ENCODE measurements at places on chromosomes 3 and 15. TPM values are rescaled to one million over a fixed set of nuclear protein-coding genes. Genes with fewer than 3 reads are reported as not detected.

The PLSCR5 gene
- not detected for total RNA-seq

GRCh38 chr3:28476194-28476593 is 127.6 kb upstream of the AZI2 start:
- H3K36me3 ChIP-seq = peaks cover 2% of the 10 kb centered on the region
- DNase-seq = no peak
- no peaks in the 10 kb centered on the region for H3K27me3 ChIP-seq
- H3K4me1 ChIP-seq = no peaks in the 10 kb centered on the region
- H3K27ac ChIP-seq = no peak overlapping the region

- H3K27me3 ChIP-seq = no peaks in the 10 kb centered on the region
- no peak for DNase-seq
- no peak overlapping the region for H3K4me3 ChIP-seq
- peaks cover 2% of the 10 kb centered on the region for H3K36me3 ChIP-seq
- H3K27ac ChIP-seq = no peak overlapping the region
Measured at GRCh38 chr3:69255928-69256327, 130.0 kb downstream of the FRMD4B start.

DNA sequence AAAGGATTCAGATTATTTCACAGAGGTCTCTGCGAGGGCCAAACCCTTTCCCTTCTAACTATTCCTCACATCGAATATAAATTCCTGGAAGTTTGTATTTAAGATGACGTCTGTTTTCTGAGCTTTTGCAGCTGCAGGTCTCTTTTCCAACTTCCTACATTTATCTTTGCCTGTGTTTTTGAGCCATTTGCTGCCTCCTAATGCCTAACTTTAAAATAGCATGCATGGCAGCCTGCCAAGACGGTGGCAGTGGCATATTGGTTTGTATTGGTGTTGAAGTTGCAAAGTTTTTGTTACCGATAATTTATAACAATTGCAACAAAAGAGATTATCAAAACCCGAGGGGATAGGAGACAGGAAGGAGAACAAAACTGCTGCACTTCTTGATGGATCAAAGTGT is 187.1 kb upstream of the DNAJC19 start:
- no peak overlapping the region for H3K27ac ChIP-seq
- peaks cover 56% of the 10 kb centered on the region for H3K4me1 ChIP-seq
- no peaks in the 10 kb centered on the region for H3K27me3 ChIP-seq
- peak; percentile 30 for DNase-seq
- H3K4me3 ChIP-seq = peak overlapping the region; percentile 81

DNA sequence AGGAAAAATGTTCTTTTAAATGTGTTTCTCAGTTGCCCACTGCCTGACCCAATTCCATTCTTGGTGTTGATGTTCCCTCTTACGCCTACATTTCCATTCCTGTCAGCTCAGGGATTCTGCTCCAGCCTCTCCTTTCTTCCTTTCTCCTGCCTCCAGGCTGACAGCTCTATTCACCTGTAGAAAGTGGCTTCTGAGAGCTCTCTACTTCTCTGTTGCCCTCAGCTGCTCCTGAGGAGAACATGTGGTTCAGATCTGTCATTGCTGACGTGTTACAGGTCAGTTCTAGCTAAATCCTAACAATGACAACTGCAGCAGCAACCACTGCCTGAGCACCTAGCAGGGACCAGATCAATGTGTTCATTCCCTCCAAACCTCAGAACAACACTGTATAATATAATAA is 144.9 kb upstream of the PLAAT1 start:
- no peak overlapping the region for H3K4me3 ChIP-seq
- H3K27me3 ChIP-seq = no peaks in the 10 kb centered on the region
- no peak for DNase-seq

The NT5DC2 gene
- 389 TPM for total RNA-seq
